IMR-90 (cell line): ENCODE measurements at places on chromosomes 12 and 14. TPM values are rescaled to one million over a fixed set of nuclear protein-coding genes. Genes with fewer than 3 reads are reported as not detected.
A peak's percentile ranks its signal among the peaks of the same experiment; 100 is the strongest.

- H3K27ac ChIP-seq = no peak overlapping the region
- DNase-seq = no peak
- no peak overlapping the region for H3K4me3 ChIP-seq
- H3K4me1 ChIP-seq = no peaks in the 10 kb centered on the region
These were observed 54.2 kb downstream of the SUDS3 start for GRCh38 chr12:118430516-118430915.

DNA sequence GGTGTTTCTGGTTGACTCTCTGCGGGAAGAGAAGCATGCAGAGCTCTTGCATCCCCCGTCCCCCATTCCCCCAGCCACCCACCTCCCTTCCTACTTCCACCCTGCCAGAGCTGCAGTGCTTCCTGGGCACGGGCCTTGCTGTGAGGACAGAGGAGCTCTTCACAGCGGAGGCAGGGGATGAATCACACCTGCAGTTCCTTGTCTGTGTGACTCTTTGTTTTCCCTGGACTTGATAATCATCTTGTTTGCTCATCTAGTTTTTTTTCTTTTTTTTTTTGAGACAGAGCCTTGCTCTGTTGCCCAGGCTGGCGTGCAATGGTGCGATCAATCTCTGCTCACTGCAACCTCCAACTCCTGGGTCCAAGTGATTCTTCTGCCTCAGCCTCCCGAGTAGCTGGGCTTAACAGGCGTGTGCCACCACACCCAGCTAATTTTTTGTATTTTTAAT, 27.8 kb downstream of the ANKRD9 start:
- no peaks in the 10 kb centered on the region for H3K27me3 ChIP-seq
- no peak overlapping the region for H3K4me3 ChIP-seq
- peaks cover 2% of the 10 kb centered on the region; the same call in 1 of the 2 replicates for H3K4me1 ChIP-seq
- H3K27ac ChIP-seq = no peak overlapping the region
- H3K36me3 ChIP-seq = peaks cover 1% of the 10 kb centered on the region; the same call in 1 of the 2 replicates
- peak; percentile 45 for DNase-seq

The P2RX2 gene
- polyA plus RNA-seq = not detected in 2 replicates

DNA sequence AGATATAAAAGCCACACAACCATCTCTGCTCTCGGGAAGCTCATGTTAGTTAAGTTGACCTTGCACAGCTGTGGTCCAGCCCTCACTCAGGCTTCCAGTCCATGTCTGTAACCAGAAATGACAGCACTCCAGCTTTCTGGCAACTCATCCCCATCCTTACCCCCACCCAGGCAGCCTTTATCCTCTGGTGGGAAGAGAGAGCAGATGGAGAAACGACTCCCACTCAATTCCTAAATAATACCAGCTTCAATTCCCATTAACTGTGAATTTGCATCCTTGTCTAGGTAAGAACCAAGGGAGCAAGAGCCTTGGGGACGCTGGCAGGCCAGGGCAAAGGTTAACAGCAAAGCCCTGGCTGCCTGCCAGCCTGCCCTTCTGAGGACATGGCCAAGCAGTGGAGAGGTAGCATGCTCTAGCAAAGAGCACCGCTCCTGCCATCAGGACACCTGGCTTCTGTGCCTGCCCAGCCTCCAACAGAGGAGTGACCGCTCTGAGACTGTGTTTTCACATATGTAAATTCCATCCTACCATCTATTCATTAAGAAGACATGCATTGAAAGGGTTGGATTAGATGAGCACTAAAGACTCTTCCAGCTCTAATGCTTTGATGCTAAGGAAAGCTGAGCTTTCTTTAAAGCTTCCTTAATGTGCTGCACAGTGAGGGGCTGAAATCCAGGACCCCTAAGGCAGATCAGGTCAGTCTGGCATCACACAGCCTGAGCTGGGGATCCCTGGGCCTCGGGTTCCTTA, 236.1 kb downstream of the GRIN2B start:
- no peak overlapping the region for H3K27ac ChIP-seq
- no peaks in the 10 kb centered on the region for H3K27me3 ChIP-seq
- no peaks in the 10 kb centered on the region for H3K36me3 ChIP-seq
- no peak overlapping the region for H3K4me3 ChIP-seq
- no peaks in the 10 kb centered on the region for H3K4me1 ChIP-seq

The ASB8 gene
- 19.3 and 22.9 TPM in 2 replicates for polyA plus RNA-seq

The FANCM gene
- polyA plus RNA-seq = 1.7 TPM in 2 replicates

DNA sequence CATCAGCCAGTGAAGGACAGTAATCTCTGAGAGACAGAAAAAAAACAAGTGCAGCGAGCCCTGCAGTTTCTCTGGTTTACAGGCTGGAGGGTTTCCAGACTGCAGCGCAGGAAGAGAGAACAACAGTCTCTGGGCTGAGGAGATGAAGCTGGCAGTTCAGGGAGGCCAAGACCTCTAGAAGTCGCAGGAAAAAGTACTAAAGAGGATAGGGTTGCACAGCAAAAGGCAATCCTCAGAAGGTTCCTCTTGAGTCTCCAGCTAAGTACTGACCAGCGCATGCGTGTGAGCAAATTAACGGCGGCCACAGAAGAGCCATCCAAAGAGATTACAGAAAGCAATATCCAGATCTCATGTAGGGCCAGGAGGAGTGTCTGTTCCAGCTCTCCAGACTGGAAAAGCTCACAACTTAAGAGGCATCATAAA, 12.2 kb upstream of the CCDC60 start:
- H3K36me3 ChIP-seq = no peaks in the 10 kb centered on the region
- no peaks in the 10 kb centered on the region for H3K4me1 ChIP-seq
- no peak overlapping the region for H3K4me3 ChIP-seq
- no peak for DNase-seq

DNA sequence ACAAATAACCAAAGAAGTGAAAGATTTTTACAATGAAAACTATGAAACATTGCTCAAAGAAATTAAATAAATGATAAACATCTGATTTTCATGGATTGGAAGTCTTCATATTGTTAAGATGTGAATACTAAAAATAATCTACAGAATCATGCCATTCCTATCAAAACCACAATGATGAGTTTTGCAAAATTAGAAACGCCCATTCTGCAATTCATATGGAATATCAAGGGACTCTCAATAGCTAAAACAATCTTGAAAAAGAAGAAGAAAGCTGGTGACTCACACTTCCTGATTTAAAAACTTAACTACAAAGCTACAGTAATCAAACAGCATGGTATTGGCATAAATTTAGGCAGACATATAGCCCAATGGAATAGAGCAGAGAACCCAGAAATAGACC, 40.2 kb upstream of the CCT2 start:
- no peak for DNase-seq
- H3K4me3 ChIP-seq = no peak overlapping the region
- H3K4me1 ChIP-seq = peaks cover 7% of the 10 kb centered on the region
- H3K36me3 ChIP-seq = peaks cover 3% of the 10 kb centered on the region; the same call in 1 of the 2 replicates
- no peaks in the 10 kb centered on the region for H3K27me3 ChIP-seq

DNA sequence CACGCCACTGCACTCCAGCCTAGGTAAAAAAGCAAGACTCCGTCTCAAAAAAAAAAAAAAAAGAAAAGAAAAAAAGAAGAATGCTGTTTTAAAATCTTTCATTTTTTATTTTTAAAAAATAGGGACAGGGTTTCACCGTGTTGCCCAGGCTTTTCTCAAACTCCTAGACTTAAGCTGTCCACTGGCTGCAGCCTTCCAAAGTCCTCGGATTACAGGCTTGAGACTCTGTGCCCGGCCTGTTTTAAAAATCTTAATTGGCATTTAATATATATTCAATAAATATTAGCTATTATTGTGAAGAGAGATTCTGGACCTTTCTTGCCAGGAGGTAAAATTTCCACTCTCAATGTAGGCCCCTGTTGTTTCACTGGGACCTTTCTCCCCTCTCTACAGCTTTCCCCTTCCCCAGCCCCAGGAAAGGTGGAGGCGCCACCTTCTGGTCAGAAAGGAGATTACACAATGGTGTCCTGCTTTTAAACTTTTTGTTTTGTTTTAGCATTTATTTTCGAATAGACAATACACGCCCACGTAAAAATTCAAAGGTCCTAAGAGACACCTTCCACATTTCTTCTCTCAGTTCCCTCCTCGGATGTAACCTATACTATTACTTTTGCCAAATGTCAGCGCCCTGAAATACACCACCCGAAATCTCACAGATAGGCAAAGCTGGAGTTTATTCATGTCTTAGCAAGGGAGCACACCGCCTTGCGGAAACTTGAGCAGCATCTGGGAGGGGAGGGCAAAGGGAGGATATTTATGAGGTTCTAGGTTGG, 23.8 kb upstream of the PHC1 start:
- H3K27ac ChIP-seq = no peak overlapping the region
- H3K36me3 ChIP-seq = no peaks in the 10 kb centered on the region
- H3K4me3 ChIP-seq = peak overlapping the region; percentile 63

GRCh38 chr14:90742252-90742651, 74.0 kb downstream of the TTC7B start:
- no peaks in the 10 kb centered on the region; the same call in 1 of the 2 replicates for H3K36me3 ChIP-seq
- no peak overlapping the region for H3K4me3 ChIP-seq
- H3K4me1 ChIP-seq = peaks cover 2% of the 10 kb centered on the region; the same call in 1 of the 2 replicates
- no peaks in the 10 kb centered on the region for H3K27me3 ChIP-seq
- DNase-seq = no peak

DNA sequence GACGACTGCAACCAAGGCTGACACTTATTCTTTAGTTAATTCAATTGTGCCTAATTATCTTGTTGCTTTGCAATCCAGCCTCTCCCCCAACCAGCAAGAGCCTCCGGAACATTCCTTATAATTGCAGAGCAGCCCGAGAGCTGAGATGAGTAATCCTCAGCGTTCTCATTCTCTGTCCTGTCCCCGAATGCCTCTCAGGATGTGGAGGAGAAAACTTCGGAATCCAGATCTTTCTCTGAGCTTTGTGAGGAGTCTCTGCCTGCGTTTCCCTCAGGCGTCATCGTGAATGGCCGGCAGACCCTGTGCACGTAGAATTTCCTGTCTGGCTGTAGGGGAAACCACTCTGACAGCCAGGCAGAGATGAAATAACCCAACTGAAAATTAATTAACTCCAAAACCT, 160.5 kb upstream of the DIO3 start:
- H3K4me1 ChIP-seq = peaks cover 3% of the 10 kb centered on the region; the same call in 1 of the 2 replicates
- DNase-seq = peak; percentile 30
- no peak overlapping the region for H3K4me3 ChIP-seq
- no peak overlapping the region for H3K27ac ChIP-seq
- no peaks in the 10 kb centered on the region for H3K36me3 ChIP-seq
- peaks cover 2% of the 10 kb centered on the region; the same call in 1 of the 2 replicates for H3K27me3 ChIP-seq

DNA sequence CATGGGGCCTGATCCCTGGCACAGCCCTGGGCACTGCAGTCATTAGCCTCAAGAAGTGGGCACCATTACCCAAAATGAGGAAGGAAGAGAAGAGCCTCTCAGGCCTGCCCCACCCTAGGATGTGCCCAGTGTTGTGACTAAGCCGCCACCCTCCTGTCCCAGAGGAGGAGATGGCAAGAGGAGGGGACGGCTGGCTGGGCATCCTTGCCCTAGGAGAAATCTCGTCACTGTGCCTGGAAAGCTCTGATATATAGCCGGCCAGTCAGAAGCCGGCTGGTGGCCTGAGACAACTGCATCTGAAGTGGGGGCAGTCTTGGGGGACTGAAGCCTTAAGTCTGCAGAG, 115.2 kb downstream of the LGMN start:
- no peak overlapping the region for H3K4me3 ChIP-seq
- H3K27ac ChIP-seq = peak overlapping the region; percentile 43; the same call in 1 of the 2 replicates
- no peaks in the 10 kb centered on the region for H3K27me3 ChIP-seq
- H3K36me3 ChIP-seq = no peaks in the 10 kb centered on the region; the same call in 1 of the 2 replicates

DNA sequence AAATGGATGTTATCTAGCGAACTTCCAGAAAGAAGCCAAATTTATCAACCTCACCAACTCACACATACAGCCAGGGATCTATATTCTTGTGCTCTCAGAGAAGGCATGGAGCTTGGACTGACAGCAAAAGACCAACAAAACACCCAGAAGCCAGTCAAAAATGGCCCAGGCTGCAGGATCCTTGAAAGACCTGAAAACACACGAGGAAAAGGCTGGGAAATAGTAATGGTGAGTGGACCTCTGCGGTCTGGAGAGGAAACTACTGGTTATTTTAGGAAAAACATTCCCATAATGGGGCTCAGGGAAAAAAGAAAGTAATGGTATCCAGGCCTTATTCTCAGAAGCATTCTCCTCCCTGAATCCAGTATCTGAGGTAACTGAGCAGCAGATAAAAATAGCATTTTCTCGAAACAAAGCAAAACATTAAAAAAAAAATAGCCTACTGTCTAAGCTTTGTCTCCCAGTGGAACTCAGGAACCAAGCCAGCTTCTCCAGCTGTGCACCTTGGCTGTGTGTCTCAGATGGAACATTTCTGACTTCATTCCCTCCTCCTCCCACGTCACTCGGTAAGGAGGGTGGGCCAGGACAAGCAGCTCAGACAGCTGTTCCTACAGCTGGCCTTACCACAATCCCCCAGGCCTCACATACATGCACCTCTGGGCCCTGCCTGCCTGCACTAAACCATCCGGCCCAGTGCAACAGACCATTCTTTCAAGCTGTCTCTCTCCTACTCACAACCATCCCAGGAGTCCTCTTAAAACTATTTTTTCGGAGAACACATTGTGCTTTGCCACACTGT, 249.9 kb downstream of the DAD1 start:
- no peaks in the 10 kb centered on the region; the same call in 1 of the 2 replicates for H3K4me1 ChIP-seq
- DNase-seq = peak; percentile 83
- H3K36me3 ChIP-seq = no peaks in the 10 kb centered on the region

GRCh38 chr12:15240898-15241297, 19.7 kb upstream of the RERG start:
- H3K36me3 ChIP-seq = no peaks in the 10 kb centered on the region
- H3K27ac ChIP-seq = no peak overlapping the region
- DNase-seq = no peak
- H3K27me3 ChIP-seq = no peaks in the 10 kb centered on the region
- no peaks in the 10 kb centered on the region for H3K4me1 ChIP-seq

The ZNF891 gene
- 0.17 and 0.26 TPM in 2 replicates for polyA plus RNA-seq

The APOLD1 gene
- 2.3 and 2.4 TPM in 2 replicates for polyA plus RNA-seq

DNA sequence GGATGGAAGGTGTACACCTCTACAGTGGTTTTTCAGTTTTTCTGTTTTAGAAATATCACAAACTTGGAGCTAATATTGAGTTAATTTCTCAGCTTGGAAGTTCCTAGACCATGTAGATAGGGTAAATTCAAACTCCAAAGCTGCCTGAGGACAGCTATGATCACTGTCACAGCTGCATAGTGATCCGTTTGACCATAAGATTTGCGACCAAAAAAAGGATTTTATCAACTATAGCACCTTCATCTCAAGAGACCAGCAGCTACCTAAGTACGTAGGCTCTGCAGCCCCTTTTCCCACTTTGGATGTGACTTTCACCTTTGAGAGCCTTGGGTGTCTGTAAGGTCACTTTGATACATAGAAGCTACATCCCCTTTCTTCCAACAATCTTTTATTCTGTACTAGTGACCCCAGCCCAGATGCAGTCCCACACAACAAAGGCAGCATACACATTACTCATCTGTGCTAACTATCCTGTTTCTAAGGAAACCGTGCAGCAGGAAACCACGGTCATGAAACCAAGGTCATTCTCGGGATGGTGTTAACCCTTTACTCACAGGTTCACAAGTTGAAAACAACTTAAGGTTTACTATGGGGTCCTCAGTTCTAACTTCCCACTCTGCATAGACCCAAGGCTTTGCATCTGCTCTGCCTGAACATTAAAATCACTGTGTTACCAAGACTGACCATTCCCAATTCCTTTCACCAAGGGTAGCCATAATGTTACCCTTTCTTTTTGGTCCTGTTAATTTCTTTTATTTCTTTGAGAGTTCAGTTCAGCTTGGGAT, 75.4 kb downstream of the IFT81 start:
- peak; percentile 78 for DNase-seq
- peaks cover 7% of the 10 kb centered on the region for H3K4me1 ChIP-seq
- H3K27ac ChIP-seq = no peak overlapping the region
- H3K27me3 ChIP-seq = no peaks in the 10 kb centered on the region
- H3K36me3 ChIP-seq = peaks cover 6% of the 10 kb centered on the region

The TAS2R43 gene
- polyA plus RNA-seq = not detected in 2 replicates
